ENCODE measurements at places on chromosomes 5 and 9.

DNA sequence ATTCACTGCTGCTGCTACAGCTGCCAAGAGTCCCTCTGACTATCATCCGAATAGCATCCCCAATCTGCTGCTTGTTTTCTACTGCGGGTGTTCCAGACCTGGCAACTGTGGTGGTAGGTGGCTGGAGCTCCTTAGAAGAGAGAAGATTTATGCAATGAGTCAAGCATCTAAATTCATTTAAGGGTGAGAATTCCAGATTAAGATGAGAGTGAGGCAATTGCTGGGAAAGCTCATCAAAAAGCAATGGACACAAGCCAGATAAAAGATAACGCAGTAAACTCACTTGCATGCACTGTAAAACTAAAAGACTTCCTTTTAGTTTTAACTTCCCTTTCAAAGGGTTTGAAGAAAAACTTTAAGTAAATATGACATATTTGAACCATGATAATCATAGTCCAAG is 3.9 kb downstream of the PLK2 start:
- no peak for DNase-seq

GRCh38 chr9:98846879-98847278 is 39.4 kb downstream of the GALNT12 start:
- DNase-seq, result no peak

DNA sequence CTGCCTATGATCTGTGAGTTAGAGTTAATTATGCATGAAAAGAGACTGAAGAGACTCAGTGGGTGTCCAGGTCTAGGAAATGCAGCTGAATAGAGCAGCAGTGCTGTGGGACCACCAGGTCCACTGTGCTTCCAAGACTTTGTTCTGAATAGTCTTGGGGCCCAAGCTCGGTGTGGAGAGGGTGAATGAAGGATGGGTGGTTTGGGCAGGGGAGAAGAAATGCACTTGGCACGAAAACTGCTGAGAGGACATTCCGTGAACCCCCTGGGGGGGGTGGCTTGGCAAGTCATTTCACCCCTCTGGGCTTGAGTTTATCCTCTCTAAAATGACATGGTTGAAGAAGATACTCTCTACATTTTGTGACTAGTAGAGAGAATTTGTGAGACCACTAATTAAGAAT is 36.0 kb upstream of the GOLPH3 start:
- DNase-seq, result no peak

DNA sequence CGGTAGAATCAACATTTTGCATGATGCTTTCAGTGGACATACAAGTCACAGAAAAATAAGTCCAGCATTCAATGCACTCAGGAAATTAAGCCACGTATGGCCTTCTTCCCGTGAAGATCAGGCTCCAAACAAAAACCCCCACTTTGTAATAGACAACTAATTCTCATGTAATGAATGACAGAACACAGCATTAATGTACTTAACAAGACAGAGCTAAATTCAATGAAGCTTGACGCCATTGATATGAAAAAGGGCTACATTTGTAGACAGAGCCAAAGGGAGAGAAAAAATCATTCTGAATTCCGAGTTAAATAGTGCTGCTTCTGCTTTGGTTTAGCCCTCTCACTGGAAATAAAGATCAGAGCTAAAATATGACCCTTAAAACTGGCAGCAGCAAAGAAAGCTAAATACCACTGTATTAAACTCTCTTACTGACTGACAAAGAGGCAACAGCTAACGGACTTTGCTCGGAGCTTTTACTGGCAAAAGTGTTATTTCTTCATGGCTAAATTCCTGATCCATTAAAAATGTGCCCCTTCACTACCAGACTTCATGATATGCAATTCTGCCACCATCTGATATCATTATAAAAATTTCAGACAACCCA is 250.5 kb downstream of the BNC2 start:
- no peak for DNase-seq

GRCh38 chr9:76796296-76796695 is 32.1 kb downstream of the PCA3 start:
- no peak for DNase-seq

DNA sequence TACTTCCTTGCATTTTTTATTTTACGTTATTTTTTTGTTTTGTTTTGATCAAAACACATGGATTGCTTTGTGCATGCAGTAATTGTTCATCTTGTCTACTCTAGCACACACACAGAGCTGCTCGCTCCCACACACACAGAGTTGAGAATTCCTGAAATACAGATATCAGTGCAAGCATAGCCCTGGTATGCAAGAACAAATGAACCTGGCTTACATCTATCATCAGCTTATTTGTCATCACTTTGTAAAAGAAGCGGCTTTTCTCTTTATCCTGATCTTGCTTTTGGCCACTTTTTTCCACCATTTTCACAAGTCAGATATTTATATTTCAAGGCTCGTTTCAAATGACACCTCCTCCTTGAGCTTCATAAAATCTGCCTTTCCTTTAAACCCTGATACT is 1435.7 kb downstream of the MAT2B start:
- no peak for DNase-seq

DNA sequence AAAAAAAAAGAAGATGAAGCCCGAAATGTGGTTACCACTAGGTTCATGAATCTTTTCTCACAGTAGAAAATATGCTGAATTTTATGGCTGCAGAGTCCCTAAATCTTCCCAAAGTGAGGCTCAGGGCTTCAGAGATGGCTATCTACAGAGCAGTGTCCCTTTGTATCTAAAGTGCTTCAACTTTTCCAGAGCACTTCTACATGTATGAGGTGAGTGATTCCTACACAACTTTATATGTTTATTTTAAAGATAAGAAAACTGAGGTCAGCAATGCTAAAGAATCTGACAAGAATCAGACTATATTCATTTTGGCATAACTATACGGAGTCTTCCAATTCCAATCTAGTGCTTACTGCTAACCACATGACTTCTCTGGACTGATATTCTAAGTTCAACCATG is 53.2 kb downstream of the MRPS27 start:
- no peak for DNase-seq

- peak; percentile 52 for DNase-seq
These were observed 23.3 kb upstream of the UGT3A2 start for GRCh38 chr5:36089989-36090388.

GRCh38 chr5:96807075-96807654 is 580 bp downstream of the ERAP1 start:
- DNase-seq, result peak; percentile 73

GRCh38 chr5:118577621-118578020 is 410.7 kb downstream of the DTWD2 start:
- DNase-seq, result no peak

DNA sequence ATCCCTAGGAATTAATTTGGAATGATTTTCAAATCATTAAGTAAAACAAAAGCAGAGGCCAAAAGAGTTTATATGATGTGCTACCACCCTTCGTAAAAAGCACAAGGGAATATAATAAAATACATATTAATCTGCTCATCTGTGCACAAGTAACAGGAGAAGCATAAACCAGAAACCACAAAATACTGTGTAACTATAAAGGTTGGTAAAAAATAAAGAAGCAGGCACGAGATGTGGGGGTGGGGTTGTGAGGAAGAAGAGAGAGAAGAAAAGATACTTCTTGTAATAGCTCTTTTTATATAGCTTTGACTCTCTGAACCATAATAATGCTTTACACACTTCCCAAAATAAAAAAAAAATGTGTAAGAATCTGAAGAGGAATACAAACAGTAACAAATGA is 214.9 kb upstream of the EFNA5 start:
- DNase-seq, result no peak

DNA sequence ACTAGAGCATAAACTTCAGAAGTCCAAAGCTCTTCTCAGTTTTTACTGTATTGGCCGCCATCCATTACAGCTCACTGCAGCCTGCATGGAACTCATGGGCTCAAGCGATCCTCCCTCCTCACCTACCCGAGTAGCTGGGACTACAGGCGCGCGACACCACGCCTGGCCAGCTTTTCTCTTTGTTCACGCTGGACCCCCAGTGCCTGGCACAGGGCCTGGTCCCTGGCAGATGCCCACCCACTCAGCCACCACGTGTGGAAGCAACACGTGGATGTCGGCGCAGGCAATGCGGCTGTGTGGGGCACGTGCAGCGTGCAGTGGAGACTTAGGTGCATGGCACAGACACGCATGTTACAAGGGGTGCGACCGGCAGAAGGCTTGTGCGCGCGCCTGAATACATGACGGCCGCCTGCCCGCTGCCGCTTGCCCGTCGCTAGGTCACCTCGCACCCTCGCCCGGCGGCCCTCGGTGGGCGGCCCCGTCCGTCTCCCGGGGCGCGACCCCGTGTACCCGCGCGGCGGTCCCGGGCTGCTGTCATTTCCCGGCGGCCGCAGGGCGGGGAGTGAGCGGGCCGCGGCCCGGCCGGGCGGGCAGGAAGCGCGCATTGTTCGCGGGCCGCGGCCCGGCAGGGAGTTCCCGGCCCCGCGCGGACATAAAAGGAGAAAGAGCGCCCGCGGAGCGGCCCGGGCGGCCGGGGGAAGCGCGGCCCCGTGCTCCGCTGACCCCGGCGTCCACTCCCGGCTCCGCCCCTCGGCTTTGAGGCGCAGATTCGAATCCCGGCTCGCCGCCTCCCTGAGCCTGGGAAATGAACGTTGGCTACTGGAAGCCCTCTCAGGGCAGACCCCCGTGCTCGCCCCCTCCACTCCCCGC is 24.1 kb upstream of the PTGS1 start:
- DNase-seq, result peak; percentile 80

DNA sequence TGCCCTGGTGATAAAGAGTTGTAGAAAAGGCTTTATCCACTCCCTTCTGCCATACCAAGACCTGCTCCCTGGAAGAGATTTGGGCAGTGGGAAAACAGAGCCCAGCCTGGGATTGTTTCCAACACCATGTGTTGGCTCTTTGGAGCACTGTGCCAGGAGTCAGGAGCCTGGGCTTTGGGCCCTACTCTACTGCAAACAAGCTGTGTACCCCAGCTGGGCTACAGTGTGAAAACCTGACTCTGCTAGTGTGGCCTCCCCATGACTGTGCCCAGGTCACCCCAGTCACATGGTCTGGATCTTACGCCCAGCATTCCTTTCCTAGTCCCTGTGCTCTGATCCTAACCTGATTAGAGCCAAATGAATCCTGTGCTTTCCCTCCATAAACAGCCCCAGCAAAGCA is 39.3 kb upstream of the SHB start:
- no peak for DNase-seq

DNA sequence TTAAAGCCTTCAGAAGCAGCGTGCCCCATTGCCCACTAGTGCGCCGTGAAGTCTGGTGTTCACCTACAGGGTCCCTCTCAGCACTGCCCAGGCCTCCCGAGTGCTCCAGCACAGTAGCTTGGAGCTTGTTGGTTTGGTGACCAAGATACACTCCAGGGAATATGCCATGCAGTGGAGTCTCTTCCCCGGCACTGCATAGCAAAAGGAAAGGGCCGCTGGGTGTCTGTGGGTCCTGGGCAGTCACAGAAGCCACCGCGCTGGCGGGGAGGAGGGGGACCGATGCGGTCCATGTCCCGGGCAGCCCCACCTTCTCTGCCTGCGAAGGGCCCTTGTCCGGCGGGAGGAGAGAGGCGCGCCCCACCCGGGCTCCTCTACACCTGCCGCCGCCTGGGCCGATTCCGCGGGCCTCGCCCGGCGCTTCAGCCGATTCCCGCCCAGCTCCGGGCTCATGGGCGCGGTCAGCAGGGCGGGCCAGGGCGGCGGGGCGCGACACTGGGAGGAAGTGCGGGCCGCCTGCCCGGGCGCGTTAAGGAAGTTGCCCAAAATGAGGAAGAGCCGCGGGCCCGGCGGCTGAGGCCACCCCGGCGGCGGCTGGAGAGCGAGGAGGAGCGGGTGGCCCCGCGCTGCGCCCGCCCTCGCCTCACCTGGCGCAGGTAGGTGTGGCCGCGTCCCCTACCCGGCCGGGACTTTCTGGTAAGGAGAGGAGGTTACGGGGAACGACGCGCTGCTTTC is at the start of gene SYK:
SYK (plus strand) TSS at position 579 of the 732 bp plus-strand sequence. CDS start 42,080 bp downstream, outside the sequence.
- no peak for DNase-seq

DNA sequence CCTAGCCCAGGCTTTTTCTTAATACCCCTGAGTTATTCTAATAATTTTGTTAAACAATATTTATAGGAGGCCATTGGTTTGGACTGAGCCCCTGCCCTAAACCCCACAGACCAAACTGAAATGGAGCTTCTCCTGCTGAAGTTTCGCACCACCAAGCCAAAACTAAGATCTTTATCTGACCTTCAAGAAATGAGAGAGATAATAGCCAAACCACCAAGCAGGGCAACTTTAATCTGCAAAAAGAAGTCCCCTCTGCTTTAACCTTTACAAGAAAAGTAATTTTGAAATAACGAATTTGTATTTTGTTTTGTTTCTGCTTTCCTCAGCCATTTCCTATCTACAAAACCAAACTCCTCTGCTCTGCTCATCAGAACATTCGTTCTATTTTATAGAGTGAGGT is 125.5 kb downstream of the PIK3R1 start:
- no peak for DNase-seq

DNA sequence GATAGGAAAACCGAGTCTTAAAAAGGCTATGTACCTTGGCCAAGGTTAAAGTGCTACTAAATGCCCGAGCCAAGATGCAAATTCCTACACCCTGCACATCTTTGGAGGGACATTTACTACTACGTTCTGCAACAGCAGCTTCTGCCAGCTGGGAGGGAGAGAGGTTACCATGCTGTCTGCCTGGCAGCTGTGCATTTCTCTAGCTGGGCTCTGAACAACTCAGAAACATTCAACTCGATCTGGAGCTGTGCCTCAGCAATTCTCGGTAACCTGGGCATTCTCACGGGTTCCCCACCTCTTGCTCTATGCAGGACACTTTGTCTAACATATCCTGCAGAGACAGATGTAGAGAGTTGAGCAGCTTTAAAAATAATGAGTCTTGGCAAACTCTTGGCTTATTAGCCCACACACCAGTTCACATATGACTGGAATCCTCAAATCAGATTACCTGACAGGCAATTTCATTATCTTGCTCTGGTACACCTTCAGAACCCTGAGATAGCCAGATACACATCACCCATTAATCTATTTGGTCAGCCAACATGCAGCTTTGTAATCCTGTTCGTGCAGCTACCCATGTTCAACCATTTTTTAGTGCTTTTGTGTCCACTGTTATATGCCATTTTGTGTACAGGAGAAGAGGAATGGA is 115.8 kb downstream of the EFNA5 start:
- DNase-seq, result no peak

DNA sequence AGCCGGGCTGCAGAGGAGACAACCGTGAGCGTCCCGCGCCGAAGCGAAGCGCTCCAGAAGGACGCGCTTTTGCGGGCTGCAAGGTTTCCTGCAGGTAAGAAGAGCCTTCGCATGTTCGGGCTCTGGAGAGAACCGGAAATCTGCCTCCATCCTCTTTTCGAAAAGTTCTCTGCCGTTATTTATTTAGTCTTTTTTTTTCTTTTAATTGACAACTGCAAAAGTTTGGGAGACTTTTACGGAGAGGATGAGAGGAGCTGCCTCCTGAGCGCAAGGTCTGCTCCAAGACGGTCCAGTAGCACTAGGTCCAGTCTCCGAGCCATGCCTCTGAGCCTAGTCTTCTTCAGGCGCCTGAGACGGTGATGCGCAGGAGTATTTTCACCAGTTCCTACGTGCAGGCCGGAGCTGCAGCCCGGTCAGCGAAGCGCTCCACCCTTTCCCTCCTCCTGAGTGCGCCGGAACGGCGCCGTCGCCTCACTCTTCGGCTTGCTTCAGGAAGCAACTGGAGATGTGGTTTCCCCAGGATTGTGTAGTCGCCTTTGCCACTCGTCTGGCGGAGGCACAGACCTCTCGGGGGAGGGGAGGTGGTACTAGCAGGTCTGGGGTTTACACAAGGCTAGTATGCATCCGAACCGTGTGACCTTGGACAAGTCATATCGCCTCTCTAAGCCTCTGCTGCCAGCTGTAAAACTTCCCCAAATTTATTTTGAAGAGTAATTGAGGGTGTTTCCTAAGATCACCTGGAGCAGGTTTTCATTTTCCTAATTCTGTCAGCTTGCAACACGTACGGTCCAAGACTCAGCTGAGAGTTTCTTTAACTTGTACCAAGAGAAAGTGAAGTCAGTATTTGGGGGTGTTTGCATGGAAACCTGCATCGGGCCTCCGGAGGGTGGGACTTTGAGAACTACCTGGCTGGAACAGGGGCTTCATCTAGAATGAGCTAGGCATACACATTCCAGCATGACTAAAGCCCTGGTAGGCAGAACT is 4.5 kb downstream of the POU4F3 start:
- DNase-seq, result no peak
